ENCODE measurements at places on chromosomes 1 and 21.

DNA sequence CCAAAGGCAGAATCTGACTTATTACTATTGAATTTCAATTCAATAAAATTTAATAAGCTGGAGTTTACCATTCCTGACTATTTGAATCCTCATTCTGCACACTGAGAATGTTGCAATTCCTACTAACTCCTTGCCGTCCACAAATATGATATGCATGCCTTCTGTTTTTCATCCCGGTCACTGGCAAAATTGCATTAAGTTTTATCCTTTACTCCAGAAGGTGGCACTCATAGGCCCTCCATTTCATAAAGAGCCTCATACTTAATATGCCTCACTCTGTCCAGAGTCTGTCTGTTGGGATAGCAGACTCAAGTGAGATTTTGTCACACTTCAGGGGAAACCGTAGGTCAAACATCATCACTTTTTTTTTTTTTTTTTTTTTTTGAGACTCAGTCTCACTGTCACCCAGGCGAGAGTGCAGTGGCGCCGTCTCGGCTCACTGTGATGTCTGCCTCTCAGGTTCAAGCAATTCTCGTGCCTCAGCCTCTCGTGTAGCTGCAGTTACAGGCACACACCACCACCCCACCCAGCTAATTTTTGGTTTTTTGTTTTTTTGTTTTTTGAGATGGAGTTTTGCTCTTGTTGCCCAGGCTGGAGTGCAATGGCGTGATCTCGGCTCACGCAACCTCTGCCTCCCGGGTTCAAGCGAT, 27.3 kb downstream of the F11R start:
- peak; percentile 53 for DNase-seq
- H3K4me1 ChIP-seq: 0 out of 2 replicates have a peak, but pooled peaks cover 2% of the 10 kb centered on the region
- no peaks in the 10 kb centered on the region for H3K36me3 ChIP-seq
- H3K27me3 ChIP-seq: no peaks in the 10 kb centered on the region
- H3K4me3 ChIP-seq: no peak overlapping the region
- H3K27ac ChIP-seq: no peak overlapping the region

DNA sequence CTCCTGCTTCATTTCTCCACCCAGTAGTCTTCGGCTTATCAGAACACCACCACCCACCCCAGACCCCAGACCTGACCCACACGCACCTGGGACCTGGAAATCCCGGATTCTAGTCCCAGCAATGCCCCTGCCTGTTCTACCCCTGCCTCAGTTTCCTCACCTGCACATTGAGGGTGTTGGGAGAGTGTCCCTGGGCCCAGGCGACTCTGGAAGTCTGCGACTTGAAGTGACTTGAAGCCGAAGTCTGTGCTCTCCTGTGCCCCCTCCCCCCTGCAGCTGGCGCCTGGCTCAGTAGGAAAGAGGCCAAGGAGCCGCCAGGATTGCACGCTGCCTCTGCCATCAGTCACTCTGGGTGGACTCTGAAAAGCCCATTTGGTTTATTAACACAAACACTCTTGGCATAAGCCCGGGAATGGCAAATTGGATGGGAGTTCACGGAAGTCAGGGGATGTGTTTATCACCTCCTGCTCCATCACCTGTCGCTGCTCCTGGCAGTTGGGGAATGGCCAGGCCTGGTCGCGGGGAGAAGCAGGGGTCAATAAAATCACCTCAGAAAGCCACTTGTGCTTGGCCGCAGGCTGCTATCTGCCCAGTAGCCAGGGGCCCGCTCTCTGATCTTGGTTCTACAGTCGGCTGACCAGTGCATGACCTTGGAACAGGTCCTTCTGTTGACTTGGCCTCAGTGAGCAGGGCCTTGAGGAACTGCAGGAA, 132.7 kb downstream of the ACTL8 start:
- no peak overlapping the region for H3K27ac ChIP-seq
- H3K4me1 ChIP-seq: no peaks in the 10 kb centered on the region
- no peak overlapping the region for H3K4me3 ChIP-seq

- no peaks in the 10 kb centered on the region for H3K27me3 ChIP-seq
- no peak overlapping the region for H3K27ac ChIP-seq
- no peaks in the 10 kb centered on the region for H3K36me3 ChIP-seq
- DNase-seq: no peak
- H3K4me3 ChIP-seq: no peak overlapping the region
Measured at GRCh38 chr21:42238185-42238934, 19.4 kb downstream of the ABCG1 start.

DNA sequence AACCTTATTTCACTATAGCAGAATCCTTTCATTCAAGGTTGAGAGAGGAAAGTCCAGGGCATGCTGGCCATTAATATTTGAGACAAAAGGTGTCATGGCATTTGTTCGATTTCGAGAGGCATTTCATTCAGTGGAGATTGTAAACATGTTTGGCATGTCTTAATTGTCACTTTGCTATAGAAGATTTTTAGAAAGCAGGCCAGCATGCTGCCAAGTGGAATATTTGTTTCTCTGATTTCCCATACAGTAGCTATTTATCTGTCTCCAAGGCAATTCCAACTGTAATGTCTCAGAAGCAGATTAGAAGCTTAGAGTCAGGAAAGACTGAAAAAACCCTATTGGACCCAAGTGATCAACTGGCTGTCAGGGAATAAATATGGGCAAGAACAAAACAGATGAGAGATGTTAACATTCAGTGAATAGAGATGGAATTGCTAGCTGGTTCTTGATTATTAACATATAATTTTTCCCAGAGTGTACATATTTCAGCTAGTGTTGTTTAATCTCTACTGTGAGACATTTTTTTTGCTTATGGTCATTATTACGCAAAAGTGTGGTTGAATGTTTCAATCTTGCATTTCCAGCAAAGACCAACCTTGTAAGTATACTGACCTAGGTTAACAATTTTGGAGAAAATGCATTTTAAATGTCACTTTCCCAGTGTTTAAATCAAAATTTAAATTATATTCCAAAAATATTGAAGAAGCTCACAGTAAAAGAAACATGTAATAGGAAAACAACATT, 174.6 kb downstream of the KCNK2 start:
- no peak overlapping the region for H3K27ac ChIP-seq
- no peak for DNase-seq
- H3K36me3 ChIP-seq: no peaks in the 10 kb centered on the region
- no peaks in the 10 kb centered on the region for H3K4me1 ChIP-seq
- no peaks in the 10 kb centered on the region for H3K27me3 ChIP-seq
- no peak overlapping the region for H3K4me3 ChIP-seq

DNA sequence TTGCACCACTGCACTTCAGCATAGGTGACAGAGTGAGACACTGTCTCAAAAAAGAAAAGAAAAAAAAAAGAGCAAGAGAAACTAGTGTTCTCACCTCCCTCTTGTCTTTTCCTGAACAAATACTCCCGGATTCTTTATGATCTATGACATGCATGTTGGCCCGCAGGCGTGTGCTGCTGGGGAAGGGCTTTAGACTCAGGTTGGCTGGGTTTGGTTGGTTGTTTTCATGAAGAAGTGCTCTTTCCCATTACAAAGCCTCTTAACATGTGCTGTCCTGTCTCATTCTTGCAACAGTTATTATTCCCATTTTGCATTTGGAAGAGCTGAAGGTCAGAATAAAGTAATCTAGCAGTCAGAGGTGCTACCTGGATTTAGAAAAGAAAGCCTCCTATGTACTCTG, 79.5 kb downstream of the TRABD2B start:
- H3K4me1 ChIP-seq: no peaks in the 10 kb centered on the region
- H3K4me3 ChIP-seq: no peak overlapping the region
- no peak overlapping the region for H3K27ac ChIP-seq
- no peaks in the 10 kb centered on the region for H3K27me3 ChIP-seq

DNA sequence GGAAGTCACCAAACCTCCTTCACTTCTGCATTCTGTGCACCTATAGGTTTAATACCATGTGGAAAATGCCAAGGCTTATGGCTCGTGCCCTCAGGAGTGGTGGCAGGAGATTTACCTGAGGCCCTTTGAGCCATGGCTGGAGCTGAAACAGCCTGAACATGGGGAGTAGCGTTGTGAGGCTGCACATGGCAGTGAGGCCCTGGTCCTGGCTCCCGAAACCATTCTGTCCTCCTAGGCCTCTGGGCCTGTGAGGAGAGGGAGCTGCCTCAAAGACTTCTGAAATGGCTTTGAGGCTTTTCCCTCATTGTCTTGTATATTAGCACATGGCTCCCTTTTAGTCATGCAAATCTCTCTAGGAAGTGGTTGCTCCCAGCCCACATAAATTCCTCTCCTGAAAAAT, 20.6 kb downstream of the PTGFR start:
- no peaks in the 10 kb centered on the region for H3K27me3 ChIP-seq
- no peaks in the 10 kb centered on the region for H3K4me1 ChIP-seq
- no peak overlapping the region for H3K4me3 ChIP-seq
- H3K36me3 ChIP-seq: no peaks in the 10 kb centered on the region
- H3K27ac ChIP-seq: no peak overlapping the region

GRCh38 chr1:81672766-81673165, 128.0 kb upstream of the ADGRL2 start:
- H3K27ac ChIP-seq: no peak overlapping the region
- H3K4me1 ChIP-seq: no peaks in the 10 kb centered on the region
- DNase-seq: no peak
- no peaks in the 10 kb centered on the region for H3K27me3 ChIP-seq
- H3K4me3 ChIP-seq: no peak overlapping the region

GRCh38 chr1:7403265-7404045, 367.6 kb upstream of the VAMP3 start:
- H3K36me3 ChIP-seq: no peaks in the 10 kb centered on the region
- H3K4me3 ChIP-seq: no peak overlapping the region
- H3K27ac ChIP-seq: no peak overlapping the region
- peaks cover 16% of the 10 kb centered on the region for H3K4me1 ChIP-seq
- no peak for DNase-seq

DNA sequence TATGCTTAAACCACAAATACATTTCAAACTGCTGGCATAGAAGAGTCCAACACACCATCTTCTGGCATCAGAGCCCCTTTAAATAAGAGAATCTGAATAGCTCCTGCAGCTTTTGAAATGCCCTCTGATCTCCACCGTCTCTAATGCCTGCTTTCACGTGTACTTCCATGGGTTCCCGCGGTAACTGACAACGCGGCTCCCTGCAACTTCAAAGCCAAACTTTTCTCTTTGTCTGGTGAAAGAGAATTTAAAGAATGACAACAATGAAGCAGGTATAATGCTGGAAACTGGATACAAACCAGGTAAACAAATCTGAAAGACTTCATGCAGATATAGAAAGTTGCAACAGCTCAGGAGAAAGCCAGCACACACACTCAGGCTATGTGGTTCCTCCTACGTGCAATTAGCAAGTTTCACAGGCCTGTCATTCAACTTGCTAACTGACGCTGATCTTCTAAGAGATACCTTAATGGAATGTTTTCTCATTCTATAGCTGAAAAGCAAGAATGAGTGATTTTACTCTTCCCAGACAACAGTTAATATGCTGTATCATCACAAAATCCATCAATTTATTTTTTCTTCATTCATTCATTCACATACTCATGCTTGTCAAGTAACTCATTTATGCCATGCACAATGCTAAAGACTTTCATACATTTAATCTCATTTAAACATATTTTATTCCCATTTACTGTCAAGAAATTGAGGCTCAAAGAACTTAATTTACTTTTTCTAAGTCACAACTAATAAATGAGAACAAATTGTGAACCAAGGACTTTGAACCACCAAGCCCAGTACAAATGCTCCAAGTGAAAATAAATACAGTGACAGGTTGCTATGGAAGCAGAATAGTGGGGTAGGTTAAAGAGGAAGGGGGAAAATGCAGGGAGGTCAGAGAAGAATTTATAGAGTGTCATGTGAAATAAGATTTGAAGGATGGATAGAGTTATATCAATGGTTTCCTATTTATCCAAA, 202.7 kb upstream of the SNX7 start:
- no peak overlapping the region for H3K27ac ChIP-seq
- no peaks in the 10 kb centered on the region for H3K27me3 ChIP-seq
- no peak overlapping the region for H3K4me3 ChIP-seq

- H3K4me1 ChIP-seq: peaks cover 12% of the 10 kb centered on the region
- H3K27me3 ChIP-seq: no peaks in the 10 kb centered on the region
- no peak overlapping the region for H3K4me3 ChIP-seq
Measured at GRCh38 chr1:222454782-222455181, 93.1 kb downstream of the HHIPL2 start.

GRCh38 chr1:173415905-173416450, 61.2 kb upstream of the PRDX6 start:
- no peak for DNase-seq
- no peaks in the 10 kb centered on the region for H3K27me3 ChIP-seq
- no peak overlapping the region for H3K4me3 ChIP-seq

DNA sequence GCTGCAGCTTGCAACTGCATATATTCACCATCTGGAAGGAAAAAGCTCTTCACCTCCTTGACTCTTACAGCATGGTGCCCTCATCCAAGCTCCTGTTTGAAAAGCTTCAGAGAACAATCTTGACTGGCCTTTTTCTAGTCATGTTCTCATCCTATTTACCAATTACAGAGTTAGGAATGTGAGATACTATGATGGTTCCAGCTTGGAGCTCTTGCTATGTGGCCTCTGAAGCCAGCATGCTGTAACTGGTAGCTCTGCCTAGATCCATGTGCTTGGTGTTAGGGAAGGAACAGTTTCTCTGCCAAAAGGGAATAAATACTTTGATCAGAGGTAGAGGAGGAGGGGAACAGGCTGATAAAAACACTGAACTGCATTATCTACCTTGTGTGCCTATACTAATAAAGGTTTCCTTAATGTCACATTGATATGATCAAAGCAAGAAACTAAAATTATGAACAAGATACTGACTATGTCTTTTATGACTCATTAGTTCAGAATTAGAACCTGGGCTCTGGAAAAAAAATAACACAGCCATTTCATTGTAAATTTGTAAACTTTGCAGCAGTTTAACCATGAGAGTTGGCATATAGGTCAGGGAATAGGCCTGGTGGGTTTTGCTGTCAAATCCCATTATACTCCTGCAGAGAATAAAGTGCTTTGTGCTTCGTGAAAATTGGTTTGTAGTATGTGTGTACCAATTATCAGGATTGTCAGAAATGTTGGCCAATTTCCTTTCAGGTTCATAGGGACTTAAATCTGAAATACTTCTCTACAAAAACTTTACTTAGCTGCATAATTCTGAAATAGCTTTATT, 92.7 kb downstream of the LEPR start:
- H3K27ac ChIP-seq: no peak overlapping the region
- no peaks in the 10 kb centered on the region for H3K4me1 ChIP-seq
- H3K4me3 ChIP-seq: no peak overlapping the region
- H3K36me3 ChIP-seq: no peaks in the 10 kb centered on the region
- no peaks in the 10 kb centered on the region for H3K27me3 ChIP-seq

GRCh38 chr1:180571832-180572636, 13.3 kb downstream of the OVAAL start:
- no peaks in the 10 kb centered on the region for H3K36me3 ChIP-seq
- H3K27me3 ChIP-seq: no peaks in the 10 kb centered on the region
- DNase-seq: no peak
- no peak overlapping the region for H3K4me3 ChIP-seq
- H3K27ac ChIP-seq: no peak overlapping the region

GRCh38 chr1:32701951-32702598, 495 bp downstream of the SYNC start:
- no peak for DNase-seq
- H3K4me3 ChIP-seq: no peak overlapping the region
- no peaks in the 10 kb centered on the region for H3K36me3 ChIP-seq
- H3K4me1 ChIP-seq: peaks cover 4% of the 10 kb centered on the region
- H3K27me3 ChIP-seq: no peaks in the 10 kb centered on the region
- no peak overlapping the region for H3K27ac ChIP-seq

Data from Karpas-422 (cell line).